ENCODE measurements at places on chromosomes 3 and 15. TPM values are rescaled to one million over a fixed set of nuclear protein-coding genes. Genes with fewer than 3 reads are reported as not detected.

GRCh38 chr15:42121021-42121420, 26.7 kb upstream of the PLA2G4D start:
- H3K27me3 ChIP-seq: no peaks in the 10 kb centered on the region
- no peaks in the 10 kb centered on the region for H3K36me3 ChIP-seq
- no peaks in the 10 kb centered on the region for H3K4me1 ChIP-seq
- no peak overlapping the region for H3K27ac ChIP-seq
- DNase-seq: no peak
- H3K4me3 ChIP-seq: no peak overlapping the region

GRCh38 chr3:151281671-151282324, 3.5 kb upstream of the P2RY14 start:
- DNase-seq: no peak
- no peak overlapping the region for H3K27ac ChIP-seq
- no peaks in the 10 kb centered on the region for H3K36me3 ChIP-seq
- H3K4me3 ChIP-seq: no peak overlapping the region

GRCh38 chr3:87694678-87695077, 364.1 kb downstream of the CGGBP1 start:
- H3K27me3 ChIP-seq: no peaks in the 10 kb centered on the region
- H3K4me3 ChIP-seq: no peak overlapping the region
- DNase-seq: no peak
- no peaks in the 10 kb centered on the region for H3K36me3 ChIP-seq
- no peak overlapping the region for H3K27ac ChIP-seq
- no peaks in the 10 kb centered on the region for H3K4me1 ChIP-seq

DNA sequence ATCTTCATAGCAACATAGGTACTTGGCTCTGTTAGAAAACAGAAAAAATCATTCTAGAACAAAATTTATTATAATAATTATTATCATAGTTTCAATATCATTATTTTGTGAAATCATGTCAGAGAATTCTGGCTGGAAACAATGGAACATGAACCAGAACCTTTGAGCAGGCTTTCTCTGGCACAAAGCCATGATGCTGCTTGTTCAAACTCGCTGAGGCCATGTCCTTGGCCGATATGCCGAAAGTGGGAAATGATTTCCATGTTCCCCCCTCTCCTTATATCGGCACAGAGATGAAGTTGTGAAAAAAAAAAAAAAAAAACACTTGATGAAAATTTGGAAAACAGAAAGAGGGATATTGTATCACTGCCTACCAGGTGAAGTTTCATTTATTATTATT, 49.0 kb upstream of the MRPL3 start:
- H3K27me3 ChIP-seq: no peaks in the 10 kb centered on the region
- DNase-seq: no peak
- no peak overlapping the region for H3K27ac ChIP-seq

DNA sequence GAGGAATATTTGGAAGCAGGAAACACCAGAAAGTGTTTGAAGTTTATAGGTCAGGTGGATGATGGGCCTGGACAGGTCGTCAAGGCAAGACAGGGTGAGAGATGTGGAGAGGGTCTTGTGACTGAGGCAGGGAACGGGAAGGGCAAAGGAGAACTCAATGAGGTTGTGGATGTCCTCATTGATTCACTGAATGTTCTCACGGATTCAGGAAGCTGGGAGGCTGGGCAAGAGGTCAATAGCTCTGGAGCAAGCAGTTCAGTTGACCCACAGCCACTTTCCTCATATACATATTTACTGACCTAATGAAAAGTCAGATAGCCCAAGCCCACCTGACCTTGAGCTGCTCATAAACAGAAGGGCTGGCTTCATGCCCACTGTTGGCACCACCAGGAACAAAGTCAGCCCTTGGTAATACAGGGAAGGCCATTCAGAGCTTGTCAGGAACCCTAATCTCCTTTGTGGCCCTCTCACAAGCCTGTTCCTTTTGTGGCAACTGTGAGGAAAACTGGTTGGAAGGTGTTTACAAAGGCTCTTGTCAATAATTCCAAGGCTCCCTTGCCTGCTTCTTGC, 31.6 kb downstream of the ARRDC4 start:
- no peaks in the 10 kb centered on the region for H3K4me1 ChIP-seq
- H3K4me3 ChIP-seq: no peak overlapping the region
- H3K27me3 ChIP-seq: no peaks in the 10 kb centered on the region
- H3K27ac ChIP-seq: no peak overlapping the region

- no peak for DNase-seq
- no peaks in the 10 kb centered on the region for H3K27me3 ChIP-seq
- no peaks in the 10 kb centered on the region for H3K4me1 ChIP-seq
- H3K36me3 ChIP-seq: no peaks in the 10 kb centered on the region
Measured at GRCh38 chr15:96457841-96458240, 127.3 kb downstream of the NR2F2 start.

- H3K36me3 ChIP-seq: no peaks in the 10 kb centered on the region
- H3K4me3 ChIP-seq: no peak overlapping the region
- H3K27ac ChIP-seq: no peak overlapping the region
- DNase-seq: no peak
- no peaks in the 10 kb centered on the region for H3K4me1 ChIP-seq
Measured at GRCh38 chr3:3737531-3737930, 61.7 kb upstream of the LRRN1 start.

Gene HCN4
- total RNA-seq: not detected

Gene GPR62
- not detected for total RNA-seq

Gene TMEM115
- total RNA-seq: 57.7 TPM

Gene MAP2K5
- 7.4 TPM for total RNA-seq

All from thoracic aorta (tissue), 2 donors.